ENCODE measurements at places on chromosomes 7 and 10.

DNA sequence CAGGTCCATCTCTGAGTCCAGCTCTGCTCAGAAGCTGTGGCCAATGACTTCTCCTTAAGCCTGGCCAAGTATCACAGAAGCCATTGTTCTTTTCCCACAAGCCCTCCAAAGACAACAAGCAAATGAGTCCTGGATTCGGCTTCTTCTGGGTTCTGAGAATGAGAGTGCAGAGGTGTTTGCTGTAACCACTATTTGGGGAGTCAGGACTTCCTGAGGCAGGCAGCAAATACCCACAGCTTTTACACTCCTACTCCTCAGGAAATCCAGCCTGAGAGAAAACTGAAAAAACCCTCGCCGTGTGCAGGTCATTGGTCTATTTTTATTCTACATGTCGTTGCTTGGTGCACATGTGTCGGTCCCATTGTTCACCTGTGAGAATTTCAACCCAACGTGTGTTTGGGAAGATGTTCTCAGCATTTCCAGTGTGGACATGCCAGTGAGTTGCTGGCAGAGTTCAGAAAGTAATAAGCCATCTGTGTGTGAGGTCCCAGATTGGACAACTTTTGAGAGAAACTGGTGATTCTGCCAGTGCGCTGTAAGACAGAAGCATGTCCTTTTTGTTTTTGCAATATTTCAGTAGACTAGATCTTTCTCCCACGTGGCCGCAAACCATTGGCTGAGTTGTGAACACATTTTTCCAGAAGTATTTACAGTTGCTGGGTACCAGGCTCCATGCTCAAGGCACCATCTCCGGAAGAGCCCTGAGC lies 121.6 kb upstream of the LYZL2 start:
- no peak for DNase-seq

DNA sequence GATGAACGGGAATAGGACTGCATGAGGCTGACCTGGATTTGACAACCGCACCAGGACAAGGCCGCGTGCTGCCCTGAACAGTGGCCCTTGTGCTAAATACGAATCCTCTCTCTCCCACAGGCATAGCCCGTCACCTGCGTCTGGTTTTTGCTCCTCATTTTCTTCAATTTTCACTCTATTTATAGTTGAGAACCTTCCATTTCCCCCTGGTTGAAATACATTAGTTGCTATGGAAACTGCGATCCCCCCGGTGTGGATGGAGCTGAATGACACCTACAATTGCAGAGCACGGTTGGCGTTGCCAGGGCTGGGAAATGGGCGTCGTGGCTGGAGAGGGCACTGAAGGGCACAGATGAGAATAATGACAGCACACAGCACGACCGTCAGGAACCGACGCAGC lies 158.6 kb upstream of the PITRM1 start:
- DNase-seq: no peak

GRCh38 chr7:108109221-108109908 lies 20.8 kb downstream of the LAMB4 start:
- DNase-seq: peak; percentile 6

DNA sequence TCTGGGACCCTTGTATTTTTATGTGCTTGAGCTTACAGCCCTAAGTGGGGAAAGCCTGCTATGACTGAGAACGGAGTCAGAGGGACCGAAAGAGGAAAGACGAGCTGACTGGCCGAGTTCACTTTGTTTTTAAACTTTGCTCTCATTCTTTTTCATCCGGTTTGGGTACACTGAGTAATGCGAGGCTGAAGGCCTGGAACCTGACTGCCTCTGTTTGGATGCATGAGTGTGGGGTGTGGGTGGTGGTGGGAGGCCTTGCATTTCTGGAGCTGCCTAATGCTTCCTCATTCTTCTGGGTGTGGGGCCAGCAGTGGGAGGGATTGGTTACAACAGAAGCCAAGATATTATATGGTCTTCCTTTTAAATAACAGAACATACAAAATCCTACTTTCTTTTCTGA lies 155.5 kb downstream of the BUB3 start:
- DNase-seq: no peak

DNA sequence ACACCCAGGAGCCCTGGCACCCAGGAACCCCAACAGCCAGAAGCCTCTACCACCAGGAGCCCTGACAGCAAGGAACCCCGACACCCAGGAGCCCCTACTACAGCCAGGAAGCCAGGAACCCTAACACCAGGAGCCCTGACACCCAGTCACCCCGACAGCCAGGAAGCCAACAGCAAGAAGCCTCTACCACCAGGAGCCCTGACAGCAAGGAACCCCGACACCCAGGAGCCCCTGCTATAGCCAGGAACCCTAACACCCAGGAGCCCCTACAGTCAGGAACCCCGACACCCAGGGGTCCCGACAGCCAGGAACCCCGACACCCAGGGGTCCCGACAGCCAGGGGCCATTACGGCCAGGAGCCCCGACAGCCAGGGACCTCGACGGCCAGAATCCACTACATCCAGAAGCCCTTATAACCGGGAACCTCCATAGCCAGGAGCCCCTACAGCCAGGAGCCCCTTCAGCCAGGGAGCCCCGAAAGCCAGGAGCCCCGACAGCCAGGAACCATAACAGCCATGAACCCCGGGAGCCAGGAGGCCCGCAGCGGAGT lies 440 bp upstream of the GLRX3 start:
- DNase-seq: no peak

DNA sequence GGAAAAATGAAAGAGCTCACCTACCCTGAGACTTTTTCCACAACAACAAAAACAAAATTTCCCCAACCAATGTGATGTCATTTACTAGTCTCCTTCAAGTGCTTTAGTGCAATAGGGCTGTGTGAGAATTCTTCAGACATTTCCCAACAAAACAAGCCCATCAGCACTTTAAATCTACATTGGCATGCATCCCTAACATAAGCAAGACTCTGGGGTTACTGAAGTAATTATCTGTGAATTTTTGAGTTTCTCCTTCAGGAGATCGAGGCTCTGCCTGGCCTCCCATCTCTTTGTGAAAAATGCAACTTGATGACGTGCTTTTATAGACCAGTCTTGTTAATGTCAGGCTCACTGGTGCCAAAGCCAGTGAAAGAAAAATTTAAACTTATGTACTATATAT lies 255.6 kb downstream of the GFRA1 start:
- no peak for DNase-seq

DNA sequence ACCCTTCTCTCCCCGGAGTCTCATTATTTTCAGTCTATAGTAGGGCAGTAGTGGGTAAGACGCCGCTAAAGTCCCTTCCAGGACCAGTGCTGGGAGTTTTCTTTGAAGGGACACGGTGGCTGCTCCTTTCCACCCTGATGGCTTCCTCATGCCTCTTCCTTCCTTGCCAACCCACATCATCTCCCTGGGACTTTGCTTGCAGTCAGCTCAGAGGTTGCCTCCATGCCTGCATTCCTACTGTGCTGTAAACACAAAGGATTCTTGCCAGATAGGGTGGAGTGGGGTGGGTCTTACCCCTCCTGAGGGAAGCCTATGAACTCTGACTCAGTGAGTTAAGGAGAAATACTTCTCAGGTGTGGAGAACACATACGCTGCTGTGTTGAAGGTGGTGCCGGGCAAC lies 59.9 kb upstream of the IGFBP3 start:
- DNase-seq: no peak

- DNase-seq: no peak
These were observed 57.9 kb downstream of the ZNF22 start for GRCh38 chr10:45058580-45058979.

DNA sequence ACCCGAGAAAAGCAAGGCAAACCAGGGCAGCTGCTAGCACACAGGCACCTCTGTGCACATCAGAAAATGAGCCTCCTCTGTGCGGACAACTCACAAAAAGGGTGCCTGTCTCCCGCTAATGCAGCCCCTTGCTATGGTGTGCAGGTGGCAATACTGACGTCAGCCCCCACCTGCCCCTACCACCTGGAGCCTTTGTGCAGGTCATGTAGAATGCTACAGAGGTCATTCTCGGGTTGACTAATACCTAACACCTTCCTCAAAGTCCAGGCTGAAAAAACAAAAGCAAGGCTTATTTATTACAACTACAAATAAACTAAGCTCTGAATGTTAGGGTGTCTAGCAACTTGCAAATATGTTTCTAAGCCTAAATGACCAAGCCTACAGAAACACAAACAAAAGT lies 13.9 kb downstream of the PIP4K2A start:
- DNase-seq: no peak

- DNase-seq: no peak
These were observed 23.9 kb upstream of the PLPP4 start for GRCh38 chr10:120433141-120433540.

- no peak for DNase-seq
These were observed 122.2 kb downstream of the NOC3L start for GRCh38 chr10:94240491-94240890.

DNA sequence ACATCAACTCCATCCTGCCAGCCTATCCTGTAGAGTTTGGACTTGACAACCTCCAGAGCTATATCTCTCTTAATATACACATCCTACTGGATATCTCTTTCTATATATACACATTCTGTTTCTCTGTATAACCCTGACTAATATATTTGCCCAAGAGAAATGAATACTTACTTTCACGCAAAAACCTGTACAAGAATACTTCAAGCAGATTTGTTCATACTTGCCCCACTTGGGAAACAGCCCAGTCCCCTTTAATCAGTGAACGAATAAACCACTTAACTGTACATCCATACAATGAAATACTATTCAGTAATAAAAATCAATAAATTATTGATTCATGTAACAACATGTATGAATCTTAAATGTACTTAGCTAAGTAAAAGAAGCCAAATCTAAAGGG lies 251.1 kb upstream of the PHYHIPL start:
- no peak for DNase-seq

- no peak for DNase-seq
These were observed 21.4 kb upstream of the TPST1 start for GRCh38 chr7:66183700-66184099.
